ENCODE measurements at places on chromosomes 16 and 17.

- DNase-seq: peak; percentile 50
Measured at GRCh38 chr17:49887086-49887743, 39.3 kb upstream of the TAC4 start.

DNA sequence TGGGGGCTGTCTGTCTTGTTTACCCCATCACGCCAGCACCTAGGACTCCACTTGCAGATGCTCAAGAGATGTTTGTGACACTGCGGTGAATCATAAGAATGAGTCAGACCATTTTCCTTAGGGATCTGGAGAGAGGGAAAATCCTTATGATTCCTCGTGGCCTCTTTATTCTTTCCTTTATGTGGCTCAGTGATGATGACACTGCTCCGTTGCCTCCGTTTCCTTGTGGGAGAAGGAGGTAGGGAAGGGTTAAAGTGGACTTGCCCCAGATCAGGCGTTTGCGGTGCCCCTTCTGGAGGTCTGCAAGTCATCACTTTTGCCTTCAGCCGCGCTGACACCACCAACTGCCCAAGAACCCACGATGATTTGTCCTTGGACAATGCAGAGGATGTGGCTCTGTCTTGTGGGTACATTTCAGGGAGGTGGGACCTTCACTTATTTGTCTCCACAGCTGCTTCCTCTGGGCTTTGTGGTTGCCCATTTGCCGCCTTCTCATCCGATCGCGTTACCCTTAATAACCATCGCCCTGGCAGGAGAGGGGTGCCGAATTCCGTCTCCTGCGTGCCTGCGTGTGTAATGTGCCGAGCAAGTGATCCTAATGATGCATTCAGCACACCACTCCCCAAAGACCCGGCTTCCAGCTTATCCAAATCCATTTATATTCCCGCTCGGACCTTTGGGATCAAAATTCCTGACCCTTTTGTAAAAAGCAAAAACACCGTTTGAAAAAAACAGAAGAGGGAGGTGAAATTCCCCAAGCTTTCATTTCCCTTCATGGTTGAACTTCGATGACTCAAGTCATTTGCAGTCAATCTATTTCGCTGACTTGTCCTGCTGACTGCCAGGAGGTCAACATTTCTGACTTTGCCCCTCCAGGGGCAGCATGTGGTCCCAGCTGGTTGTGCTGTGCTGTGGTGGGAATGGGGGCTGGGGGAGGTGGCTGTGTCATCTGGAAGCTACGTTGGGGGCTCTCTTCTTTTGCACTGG lies 87.2 kb upstream of the IRX3 start:
- no peak for DNase-seq

DNA sequence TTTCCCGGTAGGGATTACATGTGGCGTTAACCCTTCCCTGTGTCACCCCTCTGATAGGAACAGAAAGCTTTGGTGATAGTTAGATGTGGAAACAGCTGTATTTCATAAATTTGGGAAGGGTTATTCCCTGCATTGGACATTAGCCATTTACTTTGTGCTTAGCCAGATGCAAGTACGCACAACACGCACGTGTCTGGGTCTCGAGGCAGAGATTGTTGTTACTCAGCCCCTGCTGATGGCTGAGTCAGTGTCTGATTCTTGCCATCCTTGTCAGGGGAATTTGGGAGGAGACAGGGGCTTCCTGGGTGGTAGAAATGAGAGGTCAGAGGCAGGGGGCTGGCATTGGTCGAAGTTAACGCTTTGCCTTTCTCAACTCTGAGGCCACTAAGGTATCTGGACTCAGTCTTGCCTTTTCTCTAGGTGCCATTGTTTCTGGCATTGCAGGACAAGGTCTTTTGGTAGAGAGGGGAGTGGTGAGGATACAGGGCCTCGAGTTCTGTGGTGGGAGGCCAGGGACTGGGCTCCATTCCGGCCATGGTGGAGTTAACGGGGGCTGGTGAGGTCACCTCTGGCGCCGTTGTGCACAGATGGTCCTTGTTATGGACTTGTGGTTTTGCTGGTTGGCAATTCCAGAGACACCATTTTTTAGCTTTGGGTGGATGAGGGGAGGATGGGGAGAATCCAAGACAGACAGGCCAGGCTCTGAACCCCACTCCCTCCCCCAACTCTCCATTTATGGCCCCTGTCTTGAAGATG lies 8.2 kb downstream of the MMP2 start:
- DNase-seq: no peak

- no peak for DNase-seq
Measured at GRCh38 chr16:53061256-53061655, 6.5 kb downstream of the CHD9 start.

- no peak for DNase-seq
Measured at GRCh38 chr16:87417528-87417910, 25.4 kb downstream of the MAP1LC3B start.

GRCh38 chr17:28912938-28913333 lies 10.1 kb upstream of the DHRS13 start:
- DNase-seq: no peak

GRCh38 chr16:14564861-14565687 lies 65.0 kb downstream of the PARN start:
- DNase-seq: no peak

- no peak for DNase-seq
Measured at GRCh38 chr16:57413301-57413730, 8.7 kb downstream of the CCL17 start.

GRCh38 chr17:4616476-4616875 lies 25.0 kb downstream of the ALOX15 start:
- no peak for DNase-seq

DNA sequence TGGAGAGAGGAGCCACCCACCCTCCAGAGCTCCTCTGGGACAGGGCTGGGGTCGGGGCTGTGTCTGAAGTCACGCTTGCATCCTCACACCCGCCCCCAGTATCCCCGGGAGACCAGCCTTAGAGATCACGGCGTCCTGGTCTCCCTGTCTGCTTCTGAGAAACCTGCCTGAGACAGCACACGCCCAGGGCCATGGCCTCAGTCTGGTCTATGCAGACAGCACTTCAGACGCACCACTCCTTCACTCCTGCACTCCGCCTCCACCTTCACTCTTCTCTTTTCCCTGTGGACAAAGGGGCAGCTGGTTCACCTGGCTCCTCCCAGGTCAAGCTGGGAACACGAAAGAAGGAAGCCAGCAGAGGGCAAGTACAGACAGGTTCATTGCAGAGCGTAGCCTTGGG lies 248.0 kb upstream of the GSE1 start:
- no peak for DNase-seq

- no peak for DNase-seq
Measured at GRCh38 chr17:66978514-66979061, 14.1 kb downstream of the CACNG4 start.

DNA sequence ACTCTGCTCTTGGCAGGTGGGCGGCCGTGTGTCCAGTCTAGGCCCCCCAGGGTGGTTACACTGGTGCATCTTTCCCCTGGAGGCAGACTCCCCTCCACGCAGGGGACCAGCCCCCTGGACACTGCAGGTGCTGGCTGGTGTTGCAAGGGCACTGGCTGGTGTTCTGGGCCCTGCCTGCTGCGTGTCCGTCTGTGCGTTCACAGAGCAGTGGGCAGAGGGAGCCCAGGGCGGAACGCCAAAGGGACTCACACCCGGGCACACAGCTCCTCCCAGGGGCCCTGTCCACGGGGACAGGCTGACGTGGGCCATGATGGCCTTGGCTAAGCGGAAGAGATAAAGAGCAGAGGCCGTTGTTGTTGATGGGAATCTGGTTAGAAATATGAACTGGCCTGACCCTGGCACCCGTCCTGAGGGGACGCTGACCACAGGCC lies 27.3 kb downstream of the ACSF3 start:
- DNase-seq: no peak

DNA sequence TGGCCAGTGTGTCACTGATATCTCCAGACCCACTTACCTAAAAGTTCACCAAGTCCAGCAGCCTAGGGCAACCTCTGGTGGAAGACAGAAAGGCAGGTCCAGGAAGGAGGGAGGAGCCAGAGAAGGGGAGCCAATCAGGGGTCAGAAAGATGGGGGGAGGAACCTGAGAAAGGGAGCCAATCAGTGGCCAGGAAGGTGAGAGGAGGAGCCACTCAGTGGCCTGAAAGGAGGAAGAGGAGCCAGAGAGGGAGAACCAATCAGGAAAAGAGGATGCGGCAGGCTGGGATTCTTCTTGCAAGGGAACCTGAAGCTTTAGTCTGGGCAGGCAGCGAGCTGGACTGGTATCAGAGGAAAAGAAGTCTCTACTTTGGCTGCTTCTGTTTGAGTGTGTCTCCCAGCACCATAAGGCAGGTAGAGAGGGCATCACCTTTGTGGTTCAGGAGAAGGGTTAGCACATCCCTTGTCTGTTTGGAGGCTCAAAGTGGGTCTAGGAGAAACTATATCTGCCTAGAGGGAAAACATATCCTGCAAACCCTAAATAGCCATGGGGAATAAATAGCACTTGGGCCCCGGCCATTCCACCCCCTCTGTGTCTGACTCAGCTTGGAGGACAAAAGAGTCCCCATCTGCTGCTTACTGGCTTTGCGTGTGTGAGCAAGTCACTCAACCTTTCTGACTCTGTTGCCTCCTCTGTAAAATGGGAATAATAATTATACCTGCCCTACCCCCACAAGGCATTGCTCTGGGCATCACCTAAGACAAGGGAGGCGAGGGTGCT lies 43.4 kb upstream of the CRHR1 start:
- peak; percentile 27 for DNase-seq

- no peak for DNase-seq
Measured at GRCh38 chr16:85412911-85413520, 200.1 kb upstream of the GSE1 start.

DNA sequence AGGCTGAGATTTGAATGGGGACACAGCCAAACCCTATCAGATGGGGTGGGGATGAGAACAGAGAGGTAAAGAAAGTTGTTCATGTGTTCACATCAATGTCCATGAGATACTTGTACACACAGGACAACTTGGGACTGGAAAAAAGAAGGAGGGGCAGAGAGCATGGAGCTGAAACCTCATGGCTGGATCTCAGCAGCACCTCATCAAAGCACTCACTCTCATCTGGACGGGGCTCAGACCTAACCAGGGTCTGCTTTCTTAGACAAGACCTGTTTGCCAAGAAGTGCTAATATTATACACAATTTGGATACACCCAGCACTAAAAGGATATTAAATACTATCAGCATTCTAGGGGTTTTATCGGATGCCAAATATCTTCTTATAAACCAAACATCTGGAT lies 399.8 kb downstream of the SLC39A11 start:
- no peak for DNase-seq

DNA sequence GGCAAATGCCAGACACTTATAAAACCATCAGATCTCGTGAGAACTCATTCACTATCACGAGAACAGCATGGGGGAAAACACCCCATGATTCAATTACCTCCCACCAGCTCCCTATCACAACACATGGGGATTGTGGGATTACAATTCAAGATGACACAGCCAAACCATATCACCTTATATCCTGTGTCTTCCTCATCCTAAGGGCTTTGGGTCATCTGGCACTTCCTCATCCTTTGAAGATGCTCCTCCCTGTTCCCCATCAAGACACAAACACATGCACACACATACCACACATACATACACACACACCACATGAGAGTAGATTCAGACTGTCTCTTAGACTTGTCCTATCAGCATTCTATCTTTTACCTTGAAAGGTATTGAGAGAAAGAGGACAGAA lies 2.8 kb upstream of the PMFBP1 start:
- DNase-seq: no peak

- DNase-seq: no peak
Measured at GRCh38 chr17:57035971-57036481, 49.0 kb upstream of the AKAP1 start.

GRCh38 chr16:3553138-3553923 lies 23.9 kb downstream of the NLRC3 start:
- DNase-seq: no peak

DNA sequence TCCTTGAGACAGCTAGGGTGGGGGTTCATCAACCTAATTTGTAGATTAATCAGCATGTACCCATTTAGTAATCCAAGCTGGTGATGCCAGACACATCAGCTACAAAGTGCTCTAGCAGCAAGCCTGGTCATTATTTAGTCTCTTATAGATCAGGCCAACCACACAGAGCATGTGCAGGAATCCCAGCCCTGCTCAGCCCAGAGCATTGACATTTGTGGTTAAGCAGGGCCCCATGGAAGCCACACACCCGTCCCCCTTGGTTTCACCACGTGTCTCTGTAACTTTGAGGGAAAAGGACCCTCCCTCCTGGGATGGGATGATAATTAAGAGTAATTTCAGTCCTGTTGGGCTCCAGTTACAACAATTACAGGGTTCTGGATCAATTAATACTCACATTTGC lies 268.8 kb upstream of the RPL38 start:
- no peak for DNase-seq

DNA sequence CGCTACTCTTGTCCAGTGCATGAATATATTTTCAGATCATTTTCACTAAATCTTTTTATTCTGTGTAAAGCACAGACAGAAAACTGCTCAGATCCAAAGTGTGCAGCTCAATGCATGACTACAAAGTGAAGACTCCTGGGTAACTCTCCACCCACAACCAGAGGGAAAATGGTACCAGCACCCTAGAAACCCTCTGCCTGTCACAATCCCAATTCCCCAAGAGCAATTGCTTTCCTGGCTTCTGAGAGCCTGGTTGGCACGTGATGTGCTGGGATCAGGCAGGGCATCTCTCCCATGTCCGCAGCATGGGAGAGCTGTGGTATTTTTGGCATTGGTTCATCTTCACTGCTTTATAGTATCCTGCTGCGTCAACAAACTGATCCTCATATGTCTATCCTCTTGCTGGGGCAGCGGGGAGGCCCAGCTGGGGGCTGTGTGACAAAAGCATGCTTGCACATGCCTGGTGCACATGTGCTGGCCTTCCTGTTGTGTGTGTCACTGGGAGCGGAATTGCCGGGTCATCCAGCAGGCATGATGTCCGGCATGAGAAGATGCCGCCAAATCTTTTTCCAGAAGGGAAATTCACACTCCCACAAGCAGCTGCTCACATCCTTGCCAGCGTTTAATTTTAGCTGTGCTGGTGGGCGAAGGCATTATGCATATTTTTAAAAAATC lies 278.9 kb upstream of the FOXF1 start:
- DNase-seq: no peak

- DNase-seq: no peak
Measured at GRCh38 chr17:46948544-46948943, 25.6 kb downstream of the GOSR2 start.

GRCh38 chr16:58639230-58639629 lies 9.6 kb upstream of the CNOT1 start:
- no peak for DNase-seq

DNA sequence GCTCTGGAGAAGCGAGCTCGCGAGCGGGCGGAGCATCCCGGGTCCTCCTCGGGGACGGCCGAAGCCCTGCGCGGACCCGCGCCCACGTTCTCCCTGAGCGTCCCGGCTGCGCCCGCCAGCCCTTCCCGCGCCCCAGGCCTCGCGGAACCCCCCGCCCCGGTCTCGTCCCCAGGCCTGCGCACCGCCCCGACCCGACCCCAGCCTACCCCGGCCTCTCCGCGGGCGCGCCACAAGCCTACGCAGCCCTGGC lies 159 bp downstream of the USP36 start:
- DNase-seq: no peak
